ENCODE measurements at places on chromosomes 4 and X.

DNA sequence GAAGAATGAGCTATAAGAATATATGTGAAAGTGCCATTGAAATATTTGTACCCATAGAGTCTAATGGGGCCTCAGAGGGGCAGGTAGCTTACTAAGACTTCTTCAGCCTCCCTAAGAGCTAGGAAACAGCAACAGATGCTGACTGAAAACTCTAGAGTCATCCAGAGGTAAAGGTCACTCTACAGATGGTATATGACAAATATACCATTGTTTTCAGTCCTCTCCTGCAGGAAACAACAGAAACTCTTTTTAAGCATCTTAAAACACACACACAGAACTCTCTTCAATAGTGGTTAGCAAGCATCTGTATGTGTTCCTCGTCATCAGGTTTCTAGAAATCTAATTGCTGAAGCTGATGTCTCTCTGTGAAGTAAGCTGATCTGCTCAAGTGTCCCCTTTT, 313.8 kb upstream of the GATB start:
- DNase-seq = no peak

- no peak for DNase-seq
Measured at GRCh38 chr4:184395451-184395917, 78.9 kb downstream of the IRF2 start.

- DNase-seq = no peak
Measured at GRCh38 chr4:177287255-177287654, 22.4 kb upstream of the NEIL3 start.

- DNase-seq = no peak
Measured at GRCh38 chrX:70479922-70480659, 35.5 kb downstream of the DLG3 start.

DNA sequence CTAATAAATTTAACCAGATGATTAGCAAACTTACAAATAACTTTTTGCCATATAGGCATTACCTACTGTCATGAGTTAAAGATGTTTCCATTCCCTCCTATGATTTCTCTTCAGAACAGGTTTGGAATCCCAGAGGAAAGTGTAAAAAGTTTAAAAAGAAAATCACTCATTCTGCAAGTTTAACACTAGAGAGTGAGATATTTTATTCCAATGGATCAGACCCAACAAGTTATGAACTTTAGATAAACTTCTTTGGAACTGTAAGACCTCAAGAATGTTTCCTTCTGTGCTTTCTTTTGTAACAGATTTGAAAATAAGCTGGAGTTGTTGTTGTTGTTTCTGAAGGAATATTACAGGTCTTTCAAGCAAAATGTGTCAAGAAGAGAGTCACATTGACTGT, 51.6 kb downstream of the PPP3CA start:
- DNase-seq = no peak

DNA sequence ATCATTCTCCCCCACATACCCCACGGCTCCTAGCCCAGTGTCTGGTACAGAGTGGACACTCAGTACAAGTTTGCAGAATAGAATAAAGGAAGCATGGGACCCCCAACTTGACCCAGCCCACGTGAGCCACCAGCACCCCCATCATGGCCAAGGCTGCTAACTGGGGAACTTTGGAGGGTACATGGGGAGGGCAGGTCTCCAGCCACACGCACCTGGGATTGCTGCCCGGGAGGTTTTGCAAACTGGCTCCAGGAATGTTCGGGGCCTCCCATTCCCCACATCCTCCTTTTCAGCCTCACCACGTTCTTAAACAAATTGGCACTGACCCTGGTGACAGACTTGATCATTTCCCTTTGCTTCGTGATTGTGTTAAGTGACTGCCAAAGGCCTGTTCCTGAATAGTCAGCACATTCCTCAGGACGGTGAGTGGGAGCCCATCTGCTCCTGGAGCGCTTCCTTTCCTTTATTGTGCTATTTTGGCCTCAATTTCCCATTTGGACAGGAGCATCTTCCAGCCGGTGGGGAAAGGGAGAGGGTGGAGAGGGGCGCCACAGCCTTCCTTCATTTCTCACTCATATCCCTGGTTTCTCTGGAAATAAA, 18.7 kb upstream of the XPNPEP2 start:
- DNase-seq = no peak

DNA sequence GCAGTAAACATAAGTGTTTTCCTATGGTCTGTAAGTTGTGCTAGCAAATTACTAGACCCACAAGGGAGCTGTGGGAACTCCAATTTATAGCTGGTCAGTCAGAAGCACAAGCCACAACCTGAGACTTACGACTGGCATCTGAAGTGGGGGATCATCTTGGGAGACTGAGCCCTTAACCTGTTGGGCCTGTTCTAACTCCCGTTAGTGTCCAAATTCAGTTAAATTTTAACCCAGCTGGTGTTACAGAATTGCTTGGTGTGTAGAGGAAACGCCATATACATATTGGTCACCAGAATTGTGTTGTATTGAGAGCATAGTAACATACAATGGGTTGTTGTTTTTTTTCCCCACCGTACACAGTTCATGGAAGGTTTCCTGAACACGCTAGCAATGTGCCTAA, 25.1 kb upstream of the NFXL1 start:
- no peak for DNase-seq

DNA sequence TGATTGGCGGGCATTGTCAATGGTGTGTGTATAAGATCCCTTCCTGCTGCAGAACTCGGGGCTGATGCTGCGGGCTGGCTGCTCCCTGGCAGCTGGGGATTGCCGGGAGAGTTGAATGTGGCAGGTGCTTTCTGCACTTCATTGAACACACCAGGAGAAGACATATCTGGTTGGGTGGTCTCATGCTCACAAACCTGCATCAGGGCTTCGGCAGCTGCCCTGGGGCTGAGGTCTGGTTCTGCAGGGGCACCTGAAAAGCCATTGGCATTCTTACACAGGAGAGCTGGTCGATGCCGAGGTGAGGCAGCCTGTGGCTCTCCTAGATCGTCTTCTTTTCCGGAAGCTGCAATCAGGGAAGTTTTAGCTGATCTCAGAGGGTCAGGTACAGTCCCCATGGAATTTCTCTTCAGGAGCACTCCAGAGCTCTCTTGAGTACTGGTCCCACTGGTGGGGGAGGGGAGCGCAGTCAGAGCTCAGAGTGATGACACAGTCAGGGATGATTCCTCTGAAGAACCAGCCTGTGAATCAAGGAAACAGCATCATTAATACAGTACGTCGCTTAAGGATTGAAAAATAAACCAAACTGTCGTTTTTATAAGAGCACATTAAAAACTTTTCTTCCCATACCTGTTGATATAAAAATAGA, 57.8 kb downstream of the GPRIN3 start:
- DNase-seq = no peak

GRCh38 chr4:118221227-118221800, 131.5 kb downstream of the PRSS12 start:
- DNase-seq = no peak

GRCh38 chr4:81505004-81505598, 33.4 kb upstream of the RASGEF1B start:
- peak; percentile 62 for DNase-seq

DNA sequence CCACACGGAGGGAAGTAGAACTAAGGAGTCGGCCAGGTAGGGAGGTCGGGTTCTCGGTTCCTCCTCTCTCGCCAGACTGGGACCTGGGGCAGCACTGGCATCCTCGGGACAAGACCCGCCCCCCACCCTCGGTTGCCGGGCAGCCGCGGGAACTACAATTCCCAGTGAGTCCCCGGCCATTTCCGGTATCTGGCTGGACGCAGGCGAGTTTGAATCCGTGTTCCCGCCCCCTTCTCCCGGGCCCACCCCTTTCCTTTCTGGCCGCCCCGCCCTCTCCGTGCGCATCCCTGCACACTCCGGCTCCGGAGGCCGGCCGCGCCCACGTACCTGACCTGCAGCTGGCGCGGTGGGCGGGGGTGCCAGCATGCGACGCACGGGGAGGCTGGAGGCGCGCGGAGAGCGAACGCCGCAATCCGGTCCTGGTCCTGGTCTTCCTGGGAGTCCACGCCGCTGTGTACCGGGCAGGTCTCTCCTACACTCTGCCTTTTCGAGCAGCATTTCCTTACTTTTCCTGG, 10.2 kb upstream of the DLG3 start:
- DNase-seq = peak; percentile 37

DNA sequence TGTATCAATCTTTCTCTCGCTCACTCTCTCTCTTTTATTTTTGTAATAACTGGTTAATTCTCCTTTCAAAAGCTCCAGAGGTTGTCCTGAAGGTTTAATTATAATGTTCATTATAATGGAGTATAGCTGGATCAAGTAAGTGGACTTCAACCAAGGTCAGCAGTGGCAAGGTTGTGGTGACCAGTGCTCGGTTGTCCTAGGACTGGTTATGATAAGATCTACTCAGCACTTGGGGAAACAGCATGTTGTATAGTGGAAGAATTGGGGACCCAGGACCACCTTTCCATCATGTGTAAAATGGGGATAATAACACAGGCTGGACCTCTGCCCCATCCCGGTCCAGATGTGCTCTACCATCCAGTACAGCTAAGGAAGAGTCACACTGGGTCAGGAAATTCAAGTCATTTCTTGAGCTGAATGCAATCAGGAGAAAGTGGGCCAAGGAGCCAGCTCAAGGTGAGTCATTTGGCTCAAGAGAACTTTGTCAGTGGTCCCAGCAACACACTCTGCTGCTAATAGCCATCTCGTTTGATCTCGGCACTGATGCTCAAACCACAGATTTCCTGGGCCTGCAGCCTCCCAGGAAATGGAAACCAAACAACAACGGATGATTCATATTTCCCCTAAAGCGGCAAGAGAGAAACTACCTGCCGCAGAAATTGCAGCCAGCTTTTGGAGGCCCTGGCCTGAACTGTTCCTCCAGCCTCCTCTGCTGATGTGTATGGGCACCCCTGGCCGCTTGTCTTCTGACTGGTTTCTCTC, 123.6 kb upstream of the RBPJ start:
- peak; percentile 58 for DNase-seq

DNA sequence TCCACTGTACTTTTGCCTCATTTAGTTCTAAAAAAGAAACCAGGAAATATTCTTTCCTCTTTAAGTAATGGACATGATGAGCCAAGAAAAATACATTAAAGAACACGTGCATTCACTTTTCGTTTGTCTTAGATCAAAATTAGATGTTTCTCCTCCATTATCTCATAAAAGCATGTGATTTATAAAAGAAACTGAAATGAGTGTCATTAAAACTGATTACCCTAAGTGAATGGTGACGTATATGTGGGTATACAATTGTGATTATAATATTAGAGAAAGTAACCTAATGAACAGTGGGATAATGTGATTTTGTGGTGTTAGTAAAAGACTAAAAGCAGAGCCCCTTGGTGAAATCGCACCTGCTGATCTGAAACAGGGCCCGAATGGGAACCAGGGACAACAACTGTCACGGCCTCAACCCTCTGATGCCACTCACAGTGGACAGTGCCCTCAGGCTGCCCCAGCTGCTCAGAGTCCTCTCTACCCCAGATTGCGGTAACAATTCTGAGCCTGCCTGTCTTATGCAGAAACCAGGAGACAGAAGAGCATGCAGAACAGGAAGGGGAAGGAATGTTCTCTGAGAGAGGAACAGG, 25.7 kb upstream of the HS6ST2 start:
- no peak for DNase-seq

GRCh38 chrX:45765767-45766166, 565.1 kb upstream of the DIPK2B start:
- no peak for DNase-seq

- DNase-seq = no peak
Measured at GRCh38 chr4:169269916-169270809, 593 bp downstream of the SH3RF1 start.

GRCh38 chr4:129842096-129842495, 746.1 kb downstream of the C4orf33 start:
- no peak for DNase-seq

GRCh38 chr4:33037464-33037863, 2317.3 kb downstream of the PCDH7 start:
- no peak for DNase-seq

GRCh38 chr4:141356963-141357335, 136.3 kb downstream of the ZNF330 start:
- DNase-seq = no peak

DNA sequence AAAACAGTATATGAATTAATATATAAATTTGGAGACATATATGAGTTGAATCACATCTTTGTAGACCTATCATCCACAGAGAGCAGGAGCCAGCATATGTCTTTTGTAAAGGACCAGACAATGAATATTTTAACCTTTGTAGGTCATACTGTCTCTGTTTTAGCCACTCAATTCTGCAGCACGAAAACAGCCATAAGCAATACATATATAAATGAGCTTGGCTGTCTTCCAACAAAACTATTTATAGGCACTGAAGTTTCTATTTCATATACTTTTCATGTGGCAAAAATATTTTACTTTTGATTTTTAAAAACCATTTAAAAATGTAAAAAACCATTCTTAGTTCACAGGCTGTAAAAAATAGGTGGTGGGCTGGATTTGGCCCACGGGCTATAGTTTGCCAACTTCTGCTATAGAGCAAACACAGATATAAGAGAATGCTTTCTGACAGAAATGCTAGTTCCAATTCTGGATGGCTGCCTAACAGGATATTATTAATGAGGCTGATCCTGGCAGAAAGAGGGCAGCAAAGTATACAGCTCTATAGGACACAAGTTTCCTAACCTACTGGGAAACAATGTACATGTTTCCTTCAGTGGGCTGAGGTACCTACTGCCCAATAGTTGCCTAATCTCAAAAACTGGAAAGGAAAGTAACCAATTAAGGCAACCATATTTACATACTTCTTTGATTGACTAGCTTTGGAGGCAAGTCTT, 58.1 kb upstream of the UCP1 start:
- DNase-seq = no peak

DNA sequence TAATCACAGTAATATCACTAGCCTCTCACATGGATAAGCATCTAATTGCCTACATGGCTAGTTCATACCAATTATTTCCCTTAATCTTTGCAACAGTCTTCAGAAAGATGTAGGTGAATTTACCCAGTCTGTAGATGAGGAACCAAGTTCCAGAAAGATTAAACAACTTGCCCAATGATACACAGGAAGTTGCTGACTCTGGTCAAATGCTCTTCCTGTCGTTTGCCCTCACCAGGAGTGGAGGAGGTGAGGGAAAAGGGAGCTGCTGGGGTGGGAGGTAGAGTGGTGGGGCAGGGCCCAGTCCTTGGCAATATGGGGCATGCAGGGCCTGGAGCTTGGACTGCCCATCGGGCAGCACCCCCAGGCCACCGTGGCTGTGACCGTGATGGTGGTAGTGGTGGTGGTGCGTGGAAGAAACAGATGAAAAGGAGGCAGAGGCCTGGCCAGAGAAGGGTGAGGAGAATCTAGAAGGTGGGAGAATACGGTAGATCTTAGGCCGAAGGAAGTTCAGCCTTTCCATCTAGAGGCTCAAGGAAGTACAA, 2.3 kb upstream of the KDM5C start:
- DNase-seq = no peak

DNA sequence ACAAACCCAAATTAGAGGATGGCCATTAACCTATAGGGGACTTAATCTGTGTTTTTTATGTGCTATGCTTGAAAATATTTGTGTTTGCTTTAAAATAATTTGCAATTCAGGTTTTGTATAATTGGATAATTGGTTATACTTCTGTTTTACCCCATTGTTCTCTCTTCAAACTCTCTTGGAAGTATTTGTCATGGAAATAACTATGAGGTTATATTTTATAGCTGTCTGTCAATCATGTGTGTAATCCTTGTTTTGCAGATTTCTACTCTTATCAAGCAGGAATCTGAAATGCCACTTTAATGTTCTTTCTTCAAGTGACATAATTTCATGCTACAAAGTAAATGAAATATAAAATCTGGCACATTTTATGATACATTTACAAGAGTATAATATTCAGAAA, 15.4 kb upstream of the NDUFC1 start:
- no peak for DNase-seq

All from effector memory CD4-positive, alpha-beta T cell (primary cell).